ENCODE measurements at places on chromosomes 6 and 20. TPM values are rescaled to one million over a fixed set of nuclear protein-coding genes. Genes with fewer than 3 reads are reported as not detected.

The LST1 gene
- 17.9 TPM for total RNA-seq

The KIF25 gene
- not detected for total RNA-seq

DNA sequence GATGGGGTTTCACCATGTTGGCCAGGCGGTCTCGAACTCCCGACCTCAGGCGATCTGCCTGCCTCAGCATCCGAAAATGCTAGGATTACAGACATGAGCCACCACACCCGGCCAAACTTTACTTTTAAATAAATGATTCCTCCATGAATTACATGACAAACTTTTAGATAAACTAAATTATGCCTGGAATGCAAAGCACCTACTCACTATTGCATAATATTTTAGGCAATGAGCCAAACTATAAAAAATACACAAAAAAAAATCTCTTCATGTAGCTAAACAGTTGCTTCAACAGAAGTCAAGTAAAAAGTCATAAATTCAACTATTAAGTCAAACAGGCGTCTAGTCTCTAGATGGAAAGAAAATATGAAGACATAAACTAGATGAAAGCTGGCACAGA lies 56.5 kb downstream of the PTPRK start:
- H3K4me3 ChIP-seq, result no peak overlapping the region
- no peak for DNase-seq
- no peaks in the 10 kb centered on the region for H3K4me1 ChIP-seq
- H3K27ac ChIP-seq, result no peak overlapping the region
- no peaks in the 10 kb centered on the region for H3K27me3 ChIP-seq
- no peaks in the 10 kb centered on the region for H3K36me3 ChIP-seq

DNA sequence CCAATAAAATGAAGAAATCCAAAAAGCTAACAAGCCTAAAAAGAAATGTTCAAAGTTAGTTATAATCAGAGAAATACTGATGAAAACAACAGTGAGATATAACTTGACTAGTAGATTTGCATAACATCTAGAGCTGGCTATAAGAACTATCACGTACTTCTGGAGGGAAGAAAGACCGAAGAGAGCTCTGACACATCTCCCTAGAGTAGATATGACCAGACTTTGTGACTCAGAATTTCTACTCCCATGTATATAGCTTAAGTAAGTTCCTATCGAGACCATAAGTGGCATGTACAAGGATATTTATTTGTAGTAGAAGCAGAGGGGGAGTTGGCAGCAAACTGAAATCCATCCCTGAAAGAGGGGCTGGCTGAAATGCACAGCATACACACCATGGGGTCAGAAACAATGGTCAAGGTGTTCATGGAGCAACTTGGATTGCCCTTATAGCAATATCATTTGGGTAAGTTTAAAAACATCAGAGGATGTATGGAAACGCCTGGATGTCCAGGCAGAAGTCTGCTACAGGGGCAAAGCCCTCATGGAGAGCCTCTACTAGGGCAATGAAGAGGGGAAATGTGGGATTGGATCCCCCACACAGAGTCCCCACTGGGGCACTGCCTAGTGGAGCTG lies 25.6 kb upstream of the IL17A start:
- no peak for DNase-seq
- no peaks in the 10 kb centered on the region for H3K4me1 ChIP-seq
- H3K27ac ChIP-seq, result no peak overlapping the region
- no peak overlapping the region for H3K4me3 ChIP-seq

The TMEM63B gene
- 19.9 TPM for total RNA-seq

The SLC22A16 gene
- not detected for total RNA-seq

- peaks cover 27% of the 10 kb centered on the region for H3K27me3 ChIP-seq
- peaks cover 8% of the 10 kb centered on the region for H3K4me1 ChIP-seq
- no peak within 1 kb of the TSS for H3K4me3 ChIP-seq
- H3K27ac ChIP-seq, result no peak within 1 kb of the TSS
- H3K36me3 ChIP-seq, result no peaks in the 10 kb centered on the region
- no peak for DNase-seq
Observed at GRCh38 chr6:42915732-42916131, at the start of gene PTCRA. TSS of gene PTCRA (plus strand) at chr6:42916053. CDS start at chr6:42916070, 17 bp downstream.
